ENCODE measurements at places on chromosomes 2 and 18.
A peak's percentile ranks its signal among the peaks of the same experiment; 100 is the strongest.

GRCh38 chr2:120262150-120262549 lies 9.5 kb downstream of the RALB start:
- no peak for DNase-seq

GRCh38 chr2:212628586-212628985 lies 90.0 kb upstream of the ERBB4 start:
- no peak for DNase-seq

- peak; percentile 11 for DNase-seq
Observed at GRCh38 chr2:83967854-83968253, 491.2 kb downstream of the SUCLG1 start.

DNA sequence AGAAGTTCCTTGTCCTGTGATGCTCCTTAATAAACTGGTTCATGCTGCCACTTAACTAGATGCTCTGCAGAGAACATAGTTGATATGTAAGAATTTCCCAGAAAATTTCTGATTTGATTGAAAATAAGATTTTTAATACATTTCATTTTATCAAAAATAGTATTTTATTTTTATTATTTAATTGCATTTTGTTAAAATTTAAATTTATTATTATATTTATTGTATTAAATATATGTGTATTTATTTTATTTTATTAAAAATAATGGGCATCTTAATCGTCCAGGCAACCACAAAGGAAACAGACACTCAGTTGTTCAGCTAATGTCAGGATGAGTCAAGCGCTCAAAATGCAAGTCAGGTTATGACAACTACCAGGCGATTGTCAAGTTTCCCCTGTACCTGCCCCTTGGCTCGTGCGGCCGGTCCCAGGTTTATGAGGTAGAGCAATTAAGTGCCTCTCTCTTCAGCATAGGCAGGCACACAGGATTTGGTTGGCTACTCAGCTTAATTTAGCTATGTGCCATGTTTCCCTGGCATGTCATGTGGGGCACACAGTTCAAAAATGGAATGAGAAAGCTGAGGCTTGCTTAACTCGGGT lies 361.2 kb downstream of the RND3 start:
- no peak for DNase-seq

DNA sequence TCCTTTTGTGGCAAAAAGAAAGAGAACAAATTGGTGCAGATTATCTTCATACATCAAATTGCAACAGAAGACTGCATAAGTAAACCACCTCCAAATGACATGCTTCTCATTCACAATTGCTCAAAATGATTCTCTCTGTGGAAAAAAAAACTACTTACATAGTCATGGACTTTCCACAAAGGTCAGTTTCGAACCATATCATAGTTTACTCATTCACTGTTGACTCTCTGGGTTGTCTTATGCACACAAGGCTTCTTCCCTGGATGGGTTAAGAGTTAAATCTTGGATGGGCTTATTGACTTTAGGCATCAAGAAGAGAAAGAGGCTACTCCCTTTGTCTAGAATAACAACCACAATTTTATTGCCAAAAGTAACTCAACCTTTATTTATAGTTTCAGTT lies 91.3 kb upstream of the RAB27B start:
- no peak for DNase-seq

- DNase-seq = no peak
Observed at GRCh38 chr2:20563833-20564232, 87.1 kb downstream of the HS1BP3 start.

DNA sequence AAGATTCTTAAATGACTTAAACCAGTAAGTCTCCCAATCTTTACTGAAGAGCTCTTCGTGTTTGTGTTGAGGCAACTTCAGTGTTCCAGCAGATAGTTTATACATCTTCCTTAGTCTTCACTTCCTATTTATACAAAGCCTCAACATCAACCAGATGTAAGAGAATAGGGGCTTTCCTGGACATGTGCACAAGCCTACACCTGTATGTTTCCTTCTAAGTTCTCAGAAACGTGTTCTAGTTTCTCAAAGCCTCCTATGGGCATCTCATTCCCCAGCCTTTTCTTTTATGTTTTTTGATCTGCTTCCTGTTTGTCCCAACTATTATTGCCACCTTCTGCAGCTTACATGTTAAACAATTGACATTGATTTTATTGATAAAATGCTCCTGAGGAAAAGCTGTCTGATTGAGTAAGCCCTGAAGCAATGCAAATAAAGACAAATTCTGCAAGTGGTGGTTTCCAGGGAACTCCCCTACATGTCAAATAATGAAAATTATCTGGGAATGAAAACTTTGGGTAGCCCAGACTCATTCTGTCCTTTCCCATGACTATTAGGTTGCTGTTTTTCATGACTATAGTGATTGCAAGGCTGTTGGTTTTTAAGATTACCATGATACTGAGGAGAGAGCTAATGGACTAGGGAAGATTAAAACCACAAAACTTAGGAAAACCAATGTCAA lies 663.3 kb upstream of the ACVR2A start:
- peak; percentile 9 for DNase-seq
